ENCODE measurements at places on chromosomes 7 and 10. TPM values are rescaled to one million over a fixed set of nuclear protein-coding genes. Genes with fewer than 3 reads are reported as not detected.

DNA sequence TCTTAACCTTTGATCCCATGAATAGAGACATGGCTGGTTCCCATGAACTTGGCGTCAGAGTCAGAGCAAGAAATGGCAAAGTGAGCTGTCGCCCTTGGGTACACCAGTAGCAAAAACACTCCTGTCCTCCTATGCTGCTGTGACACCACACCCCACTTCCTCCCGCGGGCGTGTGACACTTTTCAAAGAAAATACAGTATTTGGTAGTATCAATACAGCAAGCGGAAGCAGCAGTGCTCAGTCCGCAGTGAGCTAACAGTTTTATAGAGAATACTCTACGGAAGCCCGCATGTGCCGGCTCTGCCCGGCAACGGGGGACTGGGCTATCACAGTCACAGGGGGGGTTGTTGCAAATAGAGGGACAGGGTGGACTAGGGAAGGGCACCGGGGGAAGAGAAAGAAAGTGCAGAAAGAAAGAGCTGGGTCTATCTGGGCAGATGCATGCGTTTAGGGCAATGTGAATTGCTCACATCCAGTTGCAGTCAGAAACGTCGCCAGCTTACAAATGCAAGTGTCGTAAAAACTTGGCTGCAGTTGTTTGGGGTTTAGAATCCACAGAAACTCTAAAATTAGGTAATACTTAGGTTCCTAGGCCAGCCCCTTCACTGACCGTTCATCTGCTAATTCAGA, 49.8 kb downstream of the PRKCQ start:
- DNase-seq: no peak

DNA sequence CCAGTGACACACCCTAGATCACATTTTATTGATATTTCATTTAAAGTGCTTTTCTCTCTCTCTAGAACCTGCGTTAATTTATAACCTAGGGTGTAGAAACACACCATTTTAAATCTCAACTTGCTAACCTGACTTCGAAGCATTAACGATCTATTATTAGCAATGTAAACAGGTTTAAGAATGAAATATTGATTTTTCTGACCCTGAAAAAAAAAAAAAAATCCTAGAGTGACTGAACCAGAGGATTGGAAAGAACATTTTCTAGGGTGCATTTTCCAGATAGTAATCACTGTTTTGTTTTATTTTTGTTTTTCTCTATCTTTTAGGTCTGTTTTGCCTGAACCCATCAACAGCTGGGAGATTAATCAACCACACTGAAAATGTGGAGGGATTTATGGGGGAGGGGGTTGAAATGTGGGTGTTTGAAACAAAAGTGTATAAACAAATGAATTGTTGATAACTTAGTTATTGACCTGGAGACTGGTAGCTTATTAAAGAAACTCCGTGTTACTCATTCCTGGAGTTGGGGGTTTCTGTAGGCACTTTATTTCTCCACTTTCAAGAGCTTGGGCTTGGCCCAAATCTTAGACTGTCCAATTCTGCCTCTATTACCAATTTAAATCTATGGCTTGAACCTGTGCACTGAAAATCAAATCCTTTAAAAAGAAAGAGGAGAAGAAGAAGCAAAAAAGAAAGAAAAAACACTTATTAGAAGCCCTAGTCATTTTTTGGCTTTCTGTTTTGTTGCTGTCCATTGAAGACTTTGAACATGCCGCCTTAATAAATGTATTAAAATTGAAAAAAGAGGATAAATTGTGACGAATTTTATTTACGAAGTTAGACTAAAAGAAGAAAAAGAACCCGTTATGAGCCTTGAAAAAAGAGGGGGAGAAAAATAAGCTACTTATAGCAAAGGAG, 2.8 kb downstream of the HOXA2 start:
- no peak for DNase-seq

DNA sequence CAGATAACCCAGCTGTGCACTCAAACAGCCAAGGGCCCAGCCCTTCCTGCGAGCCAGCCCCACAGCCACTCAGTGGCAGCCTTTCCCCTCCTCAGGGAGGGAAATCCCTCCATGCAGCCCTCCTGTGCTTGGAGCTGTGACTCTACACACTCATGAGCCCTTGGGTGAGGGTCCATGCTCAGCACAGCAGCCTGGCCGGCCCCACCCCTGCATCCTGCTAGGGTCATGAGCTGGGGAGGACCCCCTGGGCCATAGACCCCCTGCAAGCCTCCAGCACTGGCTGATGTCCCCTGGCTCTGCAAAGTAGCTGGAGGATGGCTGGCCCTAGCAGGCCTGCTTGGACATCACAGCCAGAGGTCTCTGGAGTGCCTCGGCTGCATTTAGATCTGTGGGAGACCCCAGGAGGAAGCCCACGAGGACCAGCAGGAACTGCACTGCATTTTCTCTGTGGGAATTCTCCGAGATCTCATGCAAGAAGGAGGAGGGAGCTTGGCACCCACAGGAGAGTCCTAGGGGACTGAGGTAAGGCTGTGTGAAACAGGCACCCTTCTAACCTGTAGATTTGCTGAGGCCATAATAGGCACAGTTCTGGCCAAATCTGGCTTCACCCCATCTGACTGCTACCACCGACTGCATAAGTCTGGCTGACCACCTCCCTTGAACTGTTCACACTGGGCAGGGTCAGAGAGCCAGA, 17.4 kb downstream of the TMEM273 start:
- no peak for DNase-seq

GRCh38 chr10:118723466-118723865, 31.3 kb downstream of the CACUL1 start:
- no peak for DNase-seq

DNA sequence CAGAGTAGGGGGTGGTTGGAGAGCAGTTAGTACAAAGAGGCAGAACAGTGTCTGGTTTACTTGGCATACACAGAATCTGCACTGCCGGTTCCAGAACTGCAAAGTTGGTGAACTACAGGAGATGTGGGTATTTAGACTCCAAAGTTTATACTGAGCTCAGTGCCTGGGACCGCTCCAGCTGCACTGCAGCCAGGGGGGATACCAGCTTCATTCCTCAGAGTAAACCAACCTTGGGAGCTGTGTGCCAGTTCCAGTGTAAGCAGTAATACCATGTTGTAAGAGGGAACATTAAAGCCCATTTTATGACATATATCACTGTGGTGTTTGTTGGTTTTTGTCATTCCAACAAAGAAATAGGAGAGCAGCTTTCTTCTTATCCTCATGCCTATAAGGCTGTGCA, 23.4 kb downstream of the LOXL4 start:
- no peak for DNase-seq

- DNase-seq: no peak
These were observed 188.9 kb downstream of the BICC1 start for GRCh38 chr10:58701405-58702135.

GRCh38 chr10:5971886-5972285, 5.5 kb downstream of the IL15RA start:
- peak; percentile 38 for DNase-seq

DNA sequence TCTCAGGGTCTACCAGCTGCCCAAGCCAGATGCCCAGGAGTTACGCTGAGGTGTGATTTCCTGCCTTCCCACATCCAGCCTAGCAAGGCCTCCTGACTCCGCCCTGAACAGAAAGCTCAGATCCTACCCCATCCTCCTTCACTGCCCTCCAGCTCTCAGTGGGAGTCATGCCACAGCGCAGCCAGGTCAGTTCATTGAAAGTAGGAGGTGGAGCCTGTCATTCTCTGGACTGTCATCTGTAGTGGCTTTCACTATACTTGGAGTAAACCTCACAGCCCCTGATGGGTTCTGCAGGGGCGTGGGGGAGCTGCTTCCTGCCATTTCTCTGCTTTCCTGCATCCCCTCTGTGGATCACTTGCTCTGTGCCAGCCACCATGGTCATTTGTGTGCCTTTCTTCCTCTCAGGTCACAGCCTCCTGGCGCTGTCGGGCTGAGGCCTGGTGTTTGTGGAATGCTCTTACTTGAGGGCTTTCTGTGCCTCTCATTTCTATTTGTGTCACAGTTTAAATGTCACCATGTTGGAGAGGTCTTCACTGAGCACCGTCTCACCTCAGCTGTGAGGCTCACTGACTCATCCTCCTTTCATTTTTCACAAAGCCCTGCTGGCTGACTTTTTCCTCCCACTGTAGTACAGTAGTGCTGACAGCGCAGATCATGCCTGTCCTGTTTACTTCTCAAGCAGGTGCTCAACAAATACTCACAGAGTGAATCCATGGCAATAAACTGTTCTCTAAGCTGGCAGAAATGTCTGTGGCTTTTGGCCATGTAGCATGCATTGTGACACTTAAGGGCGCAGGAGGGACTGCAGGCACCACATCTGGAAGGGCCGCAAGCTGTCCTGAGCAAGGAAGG, 61.0 kb upstream of the TMEM248 start:
- DNase-seq: no peak

Gene PRSS1
- 19.7 TPM for total RNA-seq

Gene PPP1R3C
- total RNA-seq: 136 TPM

Gene TLX1
- 1.3 TPM for total RNA-seq

Gene COL1A2
- total RNA-seq: 11.8 TPM

Gene PPP1R17
- not detected for total RNA-seq

Gene EEPD1
- 10.3 TPM for total RNA-seq

Gene ANTXRL
- not detected for total RNA-seq
